Subcutaneous adipose tissue (tissue), 4 donors: ENCODE measurements at places on chromosomes 4 and X. TPM values are rescaled to one million over a fixed set of nuclear protein-coding genes. Genes with fewer than 3 reads are reported as not detected.

Gene TSPAN7
- 47.6 TPM for total RNA-seq

Gene MTTP
- total RNA-seq = 1.3 TPM

Gene CTAG1A
- total RNA-seq = not detected

Gene ZNF630
- 3.2 TPM for total RNA-seq

Gene SSX2B
- total RNA-seq = not detected

Gene TRIM75
- total RNA-seq = not detected

Gene NRK
- total RNA-seq = 0.17 TPM
